ENCODE measurements at places on chromosomes 6 and 20.

DNA sequence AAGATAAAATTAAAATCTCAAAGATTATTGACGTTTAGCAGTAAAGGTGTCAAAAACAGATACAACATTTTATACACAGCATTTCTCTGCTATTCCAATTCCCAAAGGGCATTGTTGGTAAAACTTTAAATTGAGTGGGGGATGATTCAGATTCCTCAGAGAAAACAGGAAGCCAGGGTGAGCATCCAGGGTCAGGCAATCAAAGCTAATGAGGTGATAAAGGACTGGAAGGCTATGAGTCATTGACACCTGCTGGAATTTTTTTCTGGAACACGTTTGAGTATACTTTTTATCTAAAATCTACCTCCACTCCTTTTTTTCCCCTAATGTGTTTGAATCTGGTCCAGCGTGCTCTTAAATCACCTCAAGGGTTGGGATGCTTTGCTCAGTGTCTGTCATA lies 52.2 kb downstream of the FKBP1C start:
- DNase-seq, result no peak

GRCh38 chr20:24597051-24597450 lies 127.6 kb downstream of the SYNDIG1 start:
- DNase-seq, result no peak

- no peak for DNase-seq
Observed at GRCh38 chr20:56572172-56572571, 39.1 kb downstream of the FAM209B start.

GRCh38 chr6:113936093-113936934 lies 34.6 kb downstream of the HDAC2 start:
- DNase-seq, result peak; percentile 24

- DNase-seq, result no peak
Observed at GRCh38 chr20:37781626-37782025, 87.8 kb downstream of the CTNNBL1 start.

- no peak for DNase-seq
Observed at GRCh38 chr6:169847901-169848311, 96.5 kb downstream of the ERMARD start.

GRCh38 chr6:118103381-118104146 lies 196.5 kb downstream of the SLC35F1 start:
- no peak for DNase-seq

DNA sequence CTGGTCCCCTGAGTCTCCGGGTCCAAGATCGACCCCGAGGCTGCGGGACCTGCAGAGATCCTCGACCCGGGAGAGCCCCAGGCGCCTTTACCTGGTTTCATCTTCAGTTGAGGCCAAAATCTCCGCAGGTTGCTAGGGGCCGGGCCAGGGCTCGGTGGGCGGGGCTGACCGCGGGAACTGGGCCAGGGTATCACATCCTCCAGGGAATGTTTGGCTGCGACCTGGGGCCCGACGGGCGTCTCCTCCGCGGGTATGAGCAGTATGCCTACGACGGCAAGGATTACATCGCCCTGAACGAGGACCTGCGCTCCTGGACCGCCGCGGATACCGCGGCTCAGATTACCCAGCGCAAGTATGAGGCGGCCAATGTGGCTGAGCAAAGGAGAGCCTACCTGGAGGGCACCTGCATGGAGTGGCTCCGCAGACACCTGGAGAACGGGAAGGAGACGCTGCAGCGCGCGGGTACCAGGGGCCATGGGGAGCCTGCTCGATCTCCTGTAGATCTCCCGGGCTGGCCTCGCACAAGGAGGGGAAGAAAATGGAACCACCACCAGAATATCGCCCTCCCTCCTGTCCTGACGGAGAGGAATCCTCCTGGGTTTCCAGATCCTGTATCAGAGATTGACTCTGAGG lies 53.8 kb upstream of the POLR1H start:
- no peak for DNase-seq

GRCh38 chr6:43763812-43764522 lies 6.0 kb upstream of the VEGFA start:
- DNase-seq, result no peak
